ENCODE measurements at places on chromosomes 5 and 9.

GRCh38 chr5:1479581-1480188 lies 34.4 kb upstream of the SLC6A3 start:
- DNase-seq: no peak

- no peak for DNase-seq
These were observed 296.7 kb upstream of the PANK3 start for GRCh38 chr5:168875832-168876231.

DNA sequence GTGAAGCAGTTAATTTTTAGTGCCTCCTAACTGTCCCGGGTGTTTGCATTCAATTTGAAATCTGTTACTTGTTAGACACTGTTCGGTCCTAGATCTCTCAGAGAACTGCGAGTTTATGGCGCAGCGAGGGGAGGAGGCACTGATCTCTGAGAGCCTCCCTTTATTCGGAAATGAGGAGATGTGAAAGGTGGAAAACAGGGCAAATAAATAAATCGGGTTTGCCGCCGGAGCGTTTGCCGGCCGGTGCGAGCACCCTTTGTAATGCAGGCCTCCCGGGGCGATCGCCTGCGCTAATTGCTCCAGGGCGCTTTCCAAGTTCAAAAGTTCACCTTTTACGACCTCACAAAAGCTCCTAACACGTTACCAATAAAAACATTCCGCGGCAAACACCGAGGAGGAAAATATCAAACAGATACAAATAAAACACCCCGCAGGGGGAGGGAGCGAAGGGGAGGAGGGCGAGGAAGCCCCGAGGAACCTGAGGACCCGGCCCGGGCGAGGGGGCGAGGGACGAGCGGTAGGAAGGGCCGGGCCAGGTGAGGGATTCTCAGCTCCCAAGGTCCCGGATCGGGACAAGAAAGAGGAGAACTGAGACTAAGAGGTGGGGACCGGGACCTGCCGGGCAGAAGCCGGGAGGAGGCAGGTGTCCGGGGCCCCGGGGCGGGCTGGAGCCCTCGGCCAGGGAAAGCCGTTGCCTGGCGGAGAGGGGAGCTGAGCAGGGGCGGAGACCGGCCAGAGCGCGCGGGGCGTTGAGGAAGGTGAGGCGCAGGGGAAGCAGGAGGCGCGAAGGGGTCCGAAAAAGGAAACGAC lies 1.4 kb downstream of the NR6A1 start:
- DNase-seq: no peak

DNA sequence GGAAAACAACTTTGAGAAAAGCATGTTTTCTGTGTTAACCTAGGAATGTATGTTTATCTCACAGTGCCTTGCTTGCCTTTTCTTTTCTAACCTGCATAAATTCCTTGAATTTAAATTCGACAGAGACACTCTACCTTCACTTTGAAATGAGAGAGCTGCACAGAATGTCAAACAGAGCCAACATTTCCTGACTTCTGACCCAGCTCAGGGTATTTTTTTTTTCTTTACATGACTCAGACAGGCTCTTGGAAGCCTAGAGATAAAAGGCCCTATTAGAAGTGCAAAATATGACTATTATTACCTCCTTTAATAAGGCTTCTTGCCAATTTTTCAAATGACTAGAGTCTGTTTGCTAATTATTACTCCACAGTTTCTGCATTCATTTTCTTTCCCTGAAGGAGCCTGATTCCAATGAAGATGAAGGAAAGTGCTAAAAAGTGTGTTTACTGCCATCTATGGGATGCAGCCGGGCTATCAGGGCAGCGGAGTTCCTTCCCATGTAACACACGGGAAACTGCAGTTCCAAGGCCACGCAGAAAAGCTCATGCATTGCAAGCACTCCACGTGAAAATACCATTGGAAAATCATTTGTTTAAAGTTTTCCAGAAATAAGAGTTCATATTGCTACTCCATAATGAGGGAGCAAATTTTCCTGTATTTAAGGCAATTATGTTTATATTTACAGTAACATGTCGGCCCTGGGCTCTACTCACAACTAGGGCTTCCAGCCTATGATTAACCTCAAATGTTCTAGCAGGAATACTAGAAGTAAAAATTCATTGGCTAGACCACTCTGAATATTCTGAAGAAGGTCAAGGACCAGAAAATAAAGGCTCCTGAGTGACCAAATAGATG lies 485.6 kb downstream of the ZSWIM6 start:
- peak; percentile 8 for DNase-seq

DNA sequence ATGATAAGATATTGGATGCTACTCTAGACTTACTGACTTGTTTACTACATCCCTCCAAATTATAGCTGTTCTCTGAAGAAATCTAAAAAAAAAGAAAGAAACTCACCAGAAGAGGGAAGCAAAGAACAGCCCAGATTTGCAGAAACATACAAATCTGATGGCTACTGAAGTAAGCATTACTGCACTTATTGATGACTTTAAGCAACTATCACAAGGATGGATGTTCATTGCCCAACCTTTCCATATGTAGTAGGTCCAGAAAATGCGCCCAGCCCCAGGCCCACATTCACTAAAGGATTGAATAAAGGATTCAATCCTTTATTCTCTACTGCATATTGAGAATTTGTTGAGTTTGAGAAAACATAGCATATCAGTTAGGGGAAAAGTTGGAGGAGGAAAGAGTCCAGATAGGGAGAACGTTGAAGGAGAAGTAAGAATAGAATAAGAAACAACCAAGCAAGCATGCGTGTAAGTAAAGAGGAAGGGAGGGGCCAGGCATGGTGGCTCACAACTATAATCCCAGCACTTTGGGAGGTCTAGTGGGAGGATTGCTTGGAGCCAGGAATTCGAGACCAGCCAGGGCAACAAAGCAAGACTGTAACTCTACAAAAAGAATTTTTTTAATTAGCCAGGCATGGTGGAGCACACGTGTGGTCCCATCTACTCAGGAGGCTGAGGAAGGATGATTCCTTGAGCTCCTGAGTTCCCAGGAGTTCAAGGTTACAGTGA lies 33.8 kb upstream of the DTWD2 start:
- DNase-seq: no peak

GRCh38 chr5:9722601-9723180 lies 92.5 kb upstream of the TAS2R1 start:
- DNase-seq: no peak

- no peak for DNase-seq
These were observed 33.6 kb downstream of the IRF1 start for GRCh38 chr5:132456987-132457361.

DNA sequence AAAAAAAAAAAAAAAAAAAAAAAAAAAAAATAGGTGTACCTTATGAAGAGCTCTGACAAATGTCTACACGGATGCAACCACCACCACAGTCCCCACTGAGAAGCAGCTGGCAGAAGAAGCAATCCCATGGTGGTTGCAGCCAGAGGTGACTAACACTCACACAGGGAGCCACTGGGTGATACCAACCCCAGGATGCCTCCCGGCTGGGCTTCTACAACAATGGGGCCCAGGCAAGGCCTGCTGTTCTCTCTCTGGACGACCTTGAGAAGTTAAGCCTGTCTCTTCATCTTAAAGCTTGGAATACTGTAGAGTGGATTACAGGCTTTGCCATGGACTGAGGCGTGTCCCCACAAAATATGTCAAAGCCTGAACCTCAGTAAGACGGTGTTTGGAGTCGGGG lies 104.1 kb downstream of the ROR2 start:
- no peak for DNase-seq

DNA sequence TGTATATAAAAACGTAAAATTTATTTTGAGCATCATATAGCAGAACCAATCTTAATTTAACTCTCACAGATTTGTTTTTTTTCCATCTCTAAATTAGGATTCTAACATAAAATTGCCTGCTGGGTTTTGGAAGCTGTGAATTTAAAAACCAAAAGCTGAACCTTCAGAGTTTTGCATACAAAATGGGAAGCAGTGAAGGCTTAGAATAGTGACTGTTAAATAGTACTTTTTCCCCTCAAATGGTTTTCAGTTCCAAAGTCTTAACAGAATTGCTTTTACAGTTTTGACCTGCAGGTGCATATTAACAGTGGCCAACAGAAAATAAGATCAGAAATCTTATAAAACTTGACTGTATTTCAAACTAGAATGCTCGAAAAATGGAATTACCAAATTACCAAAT lies 55.1 kb upstream of the LVRN start:
- DNase-seq: no peak

- no peak for DNase-seq
These were observed 32.4 kb downstream of the MUSK start for GRCh38 chr9:110700953-110701352.

DNA sequence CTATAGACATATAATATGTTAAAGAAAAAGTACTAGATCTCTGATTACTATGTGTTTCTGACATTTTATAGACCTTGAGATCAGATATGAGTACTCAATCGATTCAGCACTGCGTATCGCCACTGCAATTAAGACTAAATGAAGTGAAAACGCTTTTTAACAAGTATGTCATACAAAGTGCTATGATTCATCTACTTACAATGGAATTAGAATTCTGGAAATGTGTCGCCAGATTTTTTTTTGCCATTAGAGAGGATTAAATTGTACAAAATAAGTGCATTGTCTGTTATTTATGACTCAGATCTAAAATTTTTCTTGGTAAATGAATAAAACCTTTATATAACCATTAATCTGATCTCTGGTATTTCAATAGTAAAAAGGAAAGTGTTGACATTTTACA lies 20.0 kb upstream of the AGGF1 start:
- DNase-seq: no peak

DNA sequence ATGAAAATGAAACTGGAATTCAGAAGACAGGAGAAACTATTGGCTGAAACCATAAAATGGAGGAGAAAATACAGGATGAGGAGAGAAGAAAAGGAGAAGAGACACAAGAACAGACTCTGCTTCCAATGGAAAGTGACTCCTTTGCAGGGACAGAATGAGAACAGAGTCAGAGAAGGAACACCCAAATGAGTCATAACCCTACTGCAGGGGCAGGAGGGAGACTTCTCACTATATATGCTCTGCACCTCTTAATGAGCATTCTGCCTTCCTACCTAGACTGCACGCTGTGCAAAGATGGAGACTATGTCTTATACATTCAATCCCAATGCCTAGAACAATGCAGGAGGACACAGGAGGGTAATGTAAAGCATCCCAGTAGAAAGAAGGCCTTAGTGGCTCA lies 2.1 kb downstream of the SAXO1 start:
- DNase-seq: no peak

DNA sequence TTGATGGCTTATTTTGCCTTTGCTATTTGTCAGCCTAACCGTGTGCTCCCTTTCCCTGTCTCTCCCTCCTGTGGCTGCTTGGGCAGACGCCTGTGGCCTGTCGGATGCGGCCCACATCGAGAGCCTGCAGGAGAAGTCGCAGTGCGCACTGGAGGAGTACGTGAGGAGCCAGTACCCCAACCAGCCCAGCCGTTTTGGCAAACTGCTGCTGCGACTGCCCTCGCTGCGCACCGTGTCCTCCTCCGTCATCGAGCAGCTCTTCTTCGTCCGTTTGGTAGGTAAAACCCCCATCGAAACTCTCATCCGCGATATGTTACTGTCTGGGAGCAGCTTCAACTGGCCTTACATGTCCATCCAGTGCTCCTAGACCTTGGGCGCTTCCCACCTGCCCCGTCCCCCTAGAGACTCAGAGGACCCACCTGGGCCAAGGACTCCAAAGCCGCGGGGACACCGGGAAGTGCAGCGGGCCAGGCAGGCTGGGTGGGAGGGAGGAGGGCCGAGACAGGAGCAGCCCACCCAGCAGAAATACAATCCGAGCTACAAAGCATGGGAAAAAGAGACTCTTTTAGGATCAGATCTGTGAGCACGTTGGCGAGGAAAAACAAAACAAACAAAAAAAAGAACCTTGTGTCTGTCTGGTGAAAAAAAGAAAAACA lies 10.6 kb downstream of the NR2F1 start:
- DNase-seq: no peak

- DNase-seq: no peak
These were observed 18.5 kb downstream of the AGTPBP1 start for GRCh38 chr9:85723215-85723614.

DNA sequence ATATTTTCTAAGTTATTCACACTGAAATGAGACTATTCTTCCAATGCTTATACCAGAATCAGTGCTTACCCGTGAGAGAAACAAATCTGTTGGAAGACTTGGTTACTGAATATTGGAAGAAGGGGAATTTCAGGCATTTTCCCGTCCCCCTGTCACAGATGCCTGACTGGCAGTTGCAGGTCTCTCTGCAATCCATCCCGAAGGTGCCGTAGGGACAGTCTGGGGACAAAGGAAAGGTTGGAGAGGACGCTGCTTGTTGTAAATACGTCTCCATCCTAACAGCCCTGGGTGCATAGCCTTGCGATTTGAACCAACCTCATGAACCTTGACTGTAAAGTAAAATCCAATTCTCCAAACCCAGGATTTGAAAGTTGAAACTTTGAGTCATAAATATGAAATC lies 3.5 kb downstream of the ESM1 start:
- no peak for DNase-seq

DNA sequence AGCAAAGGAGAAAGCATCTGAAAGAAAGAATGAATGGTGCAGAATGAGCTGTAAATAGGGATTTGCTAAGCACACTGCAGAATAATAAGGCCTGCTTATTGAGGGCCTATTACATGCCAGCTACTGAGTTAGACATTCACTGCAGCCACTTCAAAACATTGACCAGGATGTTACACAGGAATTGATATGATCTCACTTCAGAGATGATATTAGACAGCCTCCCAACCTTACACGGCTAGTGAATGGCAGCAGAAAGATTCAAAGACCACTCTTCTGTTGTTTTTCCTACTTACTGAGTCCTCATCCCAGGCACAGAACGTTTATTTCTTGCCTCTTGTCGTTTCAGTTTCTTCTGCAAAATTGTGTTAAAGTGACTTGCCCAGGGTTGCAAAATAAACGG lies 1209.9 kb upstream of the WWC1 start:
- DNase-seq: no peak

DNA sequence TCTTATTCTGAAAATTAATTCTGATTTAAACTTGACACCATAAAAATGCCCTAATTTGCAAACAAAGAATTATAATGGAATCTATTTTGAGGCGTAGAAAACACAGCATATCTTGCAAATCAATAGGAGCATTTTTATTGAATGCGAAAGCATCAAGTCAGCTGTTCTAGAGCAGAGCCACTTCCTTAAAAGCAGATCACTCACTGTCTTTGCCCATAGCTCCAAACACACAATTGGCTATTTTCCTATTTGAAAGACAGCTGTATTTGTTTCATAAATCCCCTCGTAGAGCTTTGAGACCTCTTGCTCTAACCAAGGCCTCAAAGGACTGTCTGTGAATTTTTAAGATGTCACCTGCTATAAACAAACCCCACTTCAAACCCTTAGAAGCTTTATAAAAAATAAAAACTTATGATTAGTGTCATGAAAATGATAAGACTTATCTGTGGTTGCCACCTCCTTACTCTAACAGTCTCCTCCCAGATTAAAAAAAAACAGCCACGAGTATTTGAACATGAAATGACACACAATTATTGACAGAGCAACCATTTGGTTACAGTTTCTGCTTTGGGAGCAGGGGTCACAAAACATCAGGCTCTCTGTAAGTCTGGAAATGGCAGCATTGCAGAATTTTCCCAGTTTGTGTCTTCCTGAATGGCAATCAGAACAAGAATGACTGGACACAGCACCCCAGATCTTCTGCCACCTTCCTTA lies 75.6 kb upstream of the RASEF start:
- DNase-seq: no peak

- DNase-seq: no peak
These were observed 563.9 kb downstream of the HTR1A start for GRCh38 chr5:63398346-63398745.

Measured in C1 segment of cervical spinal cord (tissue), 14 donors.